Adrenal gland (tissue), 19 donors: ENCODE measurements at places on chromosomes 3 and 15. TPM values are rescaled to one million over a fixed set of nuclear protein-coding genes. Genes with fewer than 3 reads are reported as not detected.

- DNase-seq: no peak
These were observed 326.2 kb downstream of the CTNNB1 start for GRCh38 chr3:41525303-41526064.

- peak; percentile 81 for DNase-seq
These were observed 13.5 kb downstream of the UBAP1L start for GRCh38 chr15:65101411-65101890.

ARNT2 gene
- total RNA-seq: 2.5 TPM

GRCh38 chr3:38650248-38650951 lies 913 bp upstream of the SCN5A start:
- no peak for DNase-seq

DNA sequence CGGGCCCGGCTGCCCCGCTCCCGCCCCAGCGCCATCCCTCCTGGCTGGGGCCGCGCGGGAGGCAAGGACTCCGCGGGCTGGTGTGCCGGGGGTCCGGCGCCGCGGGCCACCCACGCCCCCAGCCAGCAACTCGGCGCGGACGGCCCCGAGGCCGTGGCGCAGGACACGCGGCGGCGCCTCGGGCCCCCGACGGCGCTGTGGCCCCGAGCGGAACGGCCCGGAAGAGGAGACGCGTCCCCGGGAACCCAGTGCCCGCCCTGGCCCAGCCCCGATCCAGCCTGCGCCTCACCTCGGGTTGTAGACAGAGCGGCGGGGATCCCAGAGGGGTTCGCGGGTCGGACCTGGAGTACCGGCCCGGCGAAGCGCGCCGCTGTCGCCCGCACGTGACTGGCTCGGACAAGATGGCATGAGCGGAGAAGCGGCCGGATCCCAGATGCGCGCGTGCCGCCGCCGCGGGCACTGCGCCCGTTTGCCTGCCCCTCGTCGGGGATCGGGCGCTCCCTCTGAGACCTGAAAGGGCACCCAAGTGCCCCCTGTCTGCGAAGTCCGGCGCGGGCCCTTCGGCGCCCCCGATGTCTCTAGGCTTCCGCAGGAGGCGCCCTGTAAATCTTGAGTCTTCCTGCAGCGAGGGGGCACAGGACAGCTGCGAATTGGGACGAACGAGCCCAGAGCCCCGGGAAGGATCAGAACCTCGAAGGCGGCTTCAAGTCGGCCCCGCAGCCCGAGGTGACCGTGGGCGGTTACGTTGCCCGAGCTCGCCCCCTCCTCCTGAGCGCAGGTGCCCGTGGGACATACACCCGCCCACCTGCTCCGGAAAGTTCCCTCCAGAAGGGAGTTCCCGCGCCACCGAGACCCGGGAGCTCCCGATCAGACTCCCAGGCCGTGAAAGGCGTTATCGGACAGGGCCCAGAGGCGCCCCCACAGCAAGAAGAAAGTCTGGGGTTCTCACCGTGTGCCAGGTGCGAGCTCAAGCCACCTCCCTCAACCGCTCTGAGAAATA lies 598 bp upstream of the SFMBT1 start:
- peak; percentile 47 for DNase-seq

CHDH gene
- 5.2 TPM for total RNA-seq

GRCh38 chr3:12541625-12542024 lies 3.7 kb downstream of the MKRN2OS start:
- no peak for DNase-seq

DNA sequence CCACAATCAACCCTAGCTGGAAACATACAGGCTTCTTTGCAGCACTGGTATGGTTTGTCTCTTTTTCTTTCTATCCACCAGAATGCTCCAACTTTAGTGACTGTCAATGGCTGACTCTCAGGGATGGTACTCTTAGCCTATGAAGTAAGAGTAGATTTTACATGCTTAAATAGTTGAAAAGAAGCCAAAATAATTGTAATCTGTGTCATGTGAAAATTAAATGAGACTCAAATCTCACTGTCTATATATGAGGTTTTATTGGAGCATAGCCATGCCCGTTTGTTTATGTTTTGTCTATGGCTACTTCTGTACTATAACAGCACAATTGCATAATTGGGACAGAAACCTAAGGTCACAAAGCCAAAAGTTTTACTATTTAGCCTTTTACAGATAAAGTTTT lies 29.1 kb upstream of the PDZRN3 start:
- DNase-seq: no peak

DNA sequence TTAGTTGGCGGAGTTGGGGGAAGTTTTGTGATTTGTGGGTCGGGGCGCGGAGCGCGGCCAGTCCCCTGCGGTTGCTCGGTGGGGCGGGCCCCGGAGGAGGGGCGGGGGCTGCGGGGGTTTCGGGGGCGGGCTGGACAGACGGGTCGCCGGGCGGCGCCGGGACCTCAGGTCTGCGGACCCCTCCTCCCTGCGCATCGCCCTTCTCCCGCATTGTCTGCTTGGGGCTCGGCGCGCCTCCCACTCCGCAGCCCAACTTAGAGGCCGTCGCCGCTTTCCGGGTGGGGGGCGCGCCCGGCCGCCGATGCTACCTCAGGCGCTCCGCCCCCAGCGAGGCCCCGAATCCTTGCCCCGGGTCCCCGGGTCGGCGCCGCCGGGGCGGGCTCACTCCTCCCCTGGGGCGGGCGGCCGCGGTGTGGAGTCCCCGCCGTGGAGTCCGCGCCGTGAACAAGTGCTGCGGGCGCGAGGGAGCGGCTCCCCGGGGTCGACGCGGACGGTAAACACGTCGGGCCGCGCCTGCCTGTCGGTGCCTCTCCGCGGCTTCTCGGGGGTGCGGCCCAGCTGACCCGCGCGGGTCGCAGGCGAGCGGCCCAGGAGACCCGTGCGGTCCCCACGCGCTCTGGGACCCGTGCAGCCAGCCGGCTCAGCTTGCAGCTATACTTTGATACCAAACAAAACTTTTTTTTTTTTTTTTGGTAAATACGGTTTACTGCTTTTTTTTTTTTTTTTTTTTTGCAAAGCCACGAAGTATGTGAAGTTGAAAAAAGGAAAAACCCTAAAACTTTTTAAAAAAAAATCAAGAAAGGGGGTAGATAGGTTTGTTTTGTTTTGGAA lies 624 bp downstream of the AKAP13 start:
- peak; percentile 44 for DNase-seq

DNA sequence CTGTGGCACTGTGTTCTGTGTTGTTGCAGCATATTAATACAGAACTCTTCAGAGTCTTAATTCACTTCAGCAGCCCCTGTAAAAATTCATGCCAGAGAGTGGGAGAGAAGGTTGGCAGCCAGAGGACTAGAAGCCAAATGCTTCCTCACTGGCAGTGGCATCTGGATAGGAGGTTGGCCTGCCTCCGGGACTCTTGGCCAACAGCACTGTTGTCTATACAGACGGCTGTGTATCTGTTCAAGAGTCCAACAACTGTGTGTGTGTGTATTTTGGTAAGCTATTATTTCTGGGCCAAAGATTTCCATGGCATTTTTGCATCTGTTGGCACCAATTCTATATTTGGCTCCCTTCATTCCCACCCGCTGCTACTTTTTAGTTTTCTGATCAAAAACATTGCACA lies 156.0 kb upstream of the SOX2 start:
- no peak for DNase-seq

DNA sequence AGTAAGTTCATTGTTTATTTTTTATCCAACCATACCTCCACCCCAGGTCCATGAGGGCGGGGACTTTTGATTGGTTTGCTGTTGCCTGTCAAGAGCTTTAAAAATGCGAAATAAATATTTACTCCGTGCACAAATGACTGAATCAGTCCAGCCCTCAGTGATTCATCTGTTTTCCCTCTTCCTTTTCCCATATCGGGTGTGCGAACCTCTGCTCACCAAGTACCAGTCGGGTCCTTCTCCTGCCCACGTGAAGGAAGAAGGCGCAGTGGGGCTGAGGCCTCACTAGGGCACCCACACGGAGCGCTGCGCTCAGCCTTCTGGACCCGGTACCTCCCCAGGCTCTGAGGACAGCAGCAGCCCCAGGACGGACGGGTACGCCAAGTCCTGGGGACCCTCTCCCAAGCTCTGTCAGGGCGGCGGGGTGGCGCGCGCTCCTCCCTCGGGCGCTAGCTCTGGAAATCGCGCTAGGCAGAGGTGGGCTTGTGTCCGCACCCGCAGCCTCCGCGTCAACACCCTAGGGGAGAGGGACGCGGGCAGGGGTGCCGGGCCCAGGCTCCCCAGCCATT lies 70.5 kb upstream of the EPHB3 start:
- DNase-seq: no peak

DNA sequence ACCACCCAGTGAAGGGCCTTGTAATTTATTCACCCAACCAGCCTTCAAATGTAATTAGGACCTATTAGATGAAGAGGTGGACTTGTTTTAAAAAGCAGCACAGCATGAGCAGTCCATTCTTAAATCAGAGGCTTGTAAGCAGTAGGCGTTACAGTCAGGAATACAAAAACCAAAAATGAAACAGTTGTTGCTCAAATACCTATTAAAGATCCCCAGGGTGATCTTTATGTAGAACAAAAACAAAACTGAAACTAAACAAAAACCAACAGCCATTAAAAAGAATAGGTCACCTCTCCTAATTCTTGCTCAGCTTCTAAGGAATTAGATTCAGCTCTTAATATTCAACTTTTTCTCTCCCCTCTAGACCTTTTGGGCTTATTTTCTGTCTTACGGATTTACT lies 104.9 kb upstream of the ST8SIA2 start:
- DNase-seq: no peak

- DNase-seq: no peak
These were observed 24.7 kb upstream of the TM2D3 start for GRCh38 chr15:101676921-101677329.

ASB14 gene
- total RNA-seq: 0.17 TPM

SH3BP5 gene
- 134 TPM for total RNA-seq

DNA sequence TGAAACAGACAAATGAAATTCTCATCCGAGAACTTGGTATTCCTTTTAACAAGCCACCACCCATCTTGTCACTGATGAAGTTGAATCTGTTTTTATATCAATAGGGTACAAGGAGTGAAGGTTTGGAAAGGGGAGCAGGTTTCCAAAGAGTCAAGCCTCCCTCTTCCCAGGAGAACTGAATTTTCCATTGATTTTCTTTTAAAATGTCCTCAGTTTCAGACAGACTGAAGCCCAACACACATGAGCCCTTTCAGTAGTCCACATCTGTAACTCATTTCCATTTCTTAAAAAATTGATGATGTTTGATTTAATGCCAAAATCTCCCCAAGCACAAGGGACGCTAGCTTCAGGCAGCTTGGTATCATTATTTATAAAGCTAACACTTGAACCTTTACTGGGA lies 187.7 kb downstream of the FOXB1 start:
- DNase-seq: no peak

- no peak for DNase-seq
These were observed 224.4 kb upstream of the ATP11B start for GRCh38 chr3:182568876-182569275.

- DNase-seq: no peak
These were observed 475.2 kb upstream of the PPP2R3A start for GRCh38 chr3:135490219-135490915.

SLC24A5 gene
- total RNA-seq: not detected

GRCh38 chr3:64188810-64189560 lies 36.3 kb downstream of the PRICKLE2 start:
- DNase-seq: peak; percentile 68

DNA sequence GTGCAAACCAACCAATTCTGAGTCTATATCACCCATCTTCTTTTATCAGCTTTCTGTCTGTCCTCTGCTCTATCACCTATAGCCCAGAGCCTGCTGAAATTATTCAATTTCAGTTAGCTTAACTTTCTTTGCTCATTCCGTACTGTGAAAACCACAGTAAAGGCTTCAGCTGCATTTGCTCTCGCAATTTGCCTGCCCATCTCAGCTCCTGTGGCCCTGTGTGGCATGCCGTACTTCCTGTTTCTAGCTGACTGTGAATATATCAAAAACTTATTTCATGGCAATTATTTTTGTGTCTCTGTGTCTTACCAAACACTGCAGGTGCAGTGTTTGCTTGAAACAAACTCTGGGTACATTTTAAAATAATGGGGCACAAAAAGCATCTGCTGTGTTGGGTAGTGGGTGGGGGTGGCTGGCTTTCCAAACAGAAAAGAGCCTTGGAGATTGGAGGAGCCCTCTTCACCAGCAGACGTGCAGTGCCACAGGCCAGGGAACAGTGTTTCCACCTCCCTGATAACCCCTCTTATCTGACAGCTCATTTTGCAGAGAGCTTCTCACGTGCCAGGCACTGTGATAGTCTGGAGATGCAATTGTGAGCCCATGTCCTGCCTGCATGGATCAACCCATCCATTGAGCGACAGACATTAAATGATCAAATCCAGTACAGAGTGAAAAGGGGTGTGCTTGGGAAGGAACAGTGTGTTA lies 45.2 kb downstream of the GASK1A start:
- no peak for DNase-seq

DNA sequence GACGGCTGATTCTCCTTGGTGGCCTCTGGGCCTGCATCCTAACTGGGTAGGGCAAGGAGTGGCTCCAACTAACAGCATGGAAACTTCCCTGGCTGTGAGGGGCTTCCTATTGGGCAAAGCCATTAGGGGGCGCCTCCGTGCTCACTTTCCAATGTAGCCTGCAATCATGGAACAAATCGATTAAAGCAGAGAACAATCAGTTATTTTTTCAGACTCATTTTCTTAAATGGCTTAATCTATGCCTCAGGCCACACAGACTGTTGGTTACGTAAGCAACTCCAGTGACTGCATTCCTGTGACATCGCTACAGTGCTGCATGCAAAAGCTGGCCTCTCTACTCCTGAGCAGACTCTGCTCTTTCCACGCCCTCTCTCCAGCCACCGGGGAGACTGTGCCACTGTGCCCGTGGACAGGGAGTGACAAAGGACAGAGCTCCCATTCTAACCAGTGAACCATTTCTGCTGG lies 278.9 kb downstream of the KLF13 start:
- DNase-seq: no peak

DNA sequence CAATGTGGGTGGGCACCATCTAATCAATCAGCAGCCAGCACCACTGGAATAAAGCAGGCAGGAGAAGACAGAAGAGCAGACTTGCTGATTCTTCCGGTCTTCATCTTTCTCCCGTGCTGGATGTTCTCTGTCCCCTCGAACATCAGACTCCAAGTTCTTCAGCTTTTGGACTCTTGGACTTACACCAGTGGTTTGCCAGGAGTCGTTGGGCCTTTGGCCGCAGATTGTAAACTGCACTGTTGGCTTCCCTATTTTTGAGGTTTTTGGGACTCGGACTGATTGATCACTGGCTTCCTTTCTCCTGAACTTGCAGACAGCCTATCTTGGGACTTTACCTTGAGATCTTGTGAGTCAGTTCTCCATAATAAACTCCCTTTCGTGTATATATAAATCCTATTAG lies 292.8 kb downstream of the BCHE start:
- DNase-seq: no peak
